GM23338 (cell line): ENCODE measurements at places on chromosomes 5 and 9. TPM values are rescaled to one million over a fixed set of nuclear protein-coding genes. Genes with fewer than 3 reads are reported as not detected.

The PPP1R26 gene
- 44.4 and 49.8 TPM in 2 replicates for total RNA-seq

The SOWAHA gene
- 0.52 and 0.93 TPM in 2 replicates for total RNA-seq

The TAF11L10 gene
- not detected in 2 replicates for total RNA-seq

The C9orf152 gene
- not detected in 2 replicates for total RNA-seq

The SMIM15 gene
- 33.4 and 45.7 TPM in 2 replicates for total RNA-seq

The TDRD7 gene
- total RNA-seq, result 1.7 and 3.1 TPM in 2 replicates

The SPINK4 gene
- not detected in 2 replicates for total RNA-seq
